Activated CD4-positive, alpha-beta T cell treated with anti-CD3 and anti-CD28 coated beads for 36 hours (primary cell): ENCODE measurements at places on chromosomes 12 and 14. TPM values are rescaled to one million over a fixed set of nuclear protein-coding genes. Genes with fewer than 3 reads are reported as not detected.

The IGF1 gene
- not detected for total RNA-seq

The NANOG gene
- total RNA-seq: not detected

- DNase-seq: no peak
Measured at GRCh38 chr12:25682421-25682820, 129.3 kb upstream of the LMNTD1 start.

DNA sequence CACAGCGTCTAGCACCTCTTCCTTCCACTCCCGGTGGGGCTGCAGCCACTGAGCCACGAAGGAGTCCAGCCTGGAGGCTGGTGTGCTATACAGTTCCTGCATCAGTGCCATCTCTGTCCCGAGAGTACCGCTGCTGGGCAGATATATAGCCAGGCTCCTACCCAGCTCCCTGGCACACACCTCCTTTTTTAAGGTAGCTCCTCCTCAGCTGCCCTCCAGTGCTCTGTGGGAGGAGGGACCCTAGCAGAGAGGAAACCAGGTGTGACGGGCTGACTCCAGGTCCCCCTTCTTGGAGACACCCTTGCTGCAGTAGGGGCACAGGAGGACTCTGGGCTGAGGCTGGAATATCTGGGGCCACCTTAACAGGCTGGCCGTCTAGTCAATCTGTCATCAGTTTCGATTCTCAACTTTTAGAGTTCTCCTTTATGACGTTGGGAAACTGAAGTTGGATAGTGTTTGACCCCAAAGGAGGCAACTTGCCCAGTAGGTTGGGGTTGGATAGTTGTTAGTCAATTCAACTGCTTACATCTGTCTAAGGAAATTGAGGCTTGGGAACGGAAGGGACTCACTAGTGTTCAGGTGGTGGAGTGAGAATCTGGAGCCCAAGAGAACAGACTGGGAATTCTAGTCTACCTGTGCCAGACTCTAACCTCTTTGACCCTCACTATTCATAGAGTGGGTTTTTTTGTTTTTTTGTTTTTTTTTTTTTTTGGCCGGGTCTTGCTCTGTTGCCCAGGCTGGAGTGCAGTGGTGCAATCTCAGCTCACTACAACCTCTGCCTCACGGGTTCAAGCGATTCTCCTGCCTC, at the start of gene OASL:
Gene OASL (minus strand): TSS at position 386 of the 808 bp plus-strand sequence. CDS start 275 bp downstream, at position 111.
- peak; percentile 72 for DNase-seq

- DNase-seq: no peak
Measured at GRCh38 chr14:74704656-74705055, 8.2 kb downstream of the AREL1 start.

DNA sequence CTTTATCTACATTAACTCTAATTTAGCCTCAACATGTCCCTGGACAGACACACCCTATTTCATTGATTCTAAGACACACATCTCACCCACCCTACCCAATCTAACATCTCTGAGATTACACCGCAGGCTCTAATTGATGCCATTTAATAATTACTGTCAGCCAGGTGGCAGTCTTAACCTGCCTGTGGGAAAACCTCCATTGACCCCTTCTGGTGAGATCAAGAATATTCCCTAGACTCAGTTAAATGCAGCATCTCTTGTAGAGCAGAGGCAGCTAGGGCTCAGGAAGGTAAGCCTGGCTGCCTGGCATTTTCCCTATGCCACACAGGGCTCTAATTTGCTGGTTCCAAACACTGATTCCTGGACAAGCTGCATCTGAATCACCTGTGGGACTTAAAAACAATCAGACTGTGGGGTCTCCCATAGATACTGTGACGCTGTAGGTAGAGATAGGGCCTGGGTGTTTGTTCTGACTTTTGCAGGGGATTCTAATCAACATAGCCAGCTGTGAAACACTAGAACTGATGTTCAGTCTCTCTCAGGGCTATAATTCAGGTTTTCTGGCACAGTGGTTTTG, 14.3 kb downstream of the MCRS1 start:
- no peak for DNase-seq

GRCh38 chr12:112950701-112951100, 12.4 kb downstream of the OAS3 start:
- no peak for DNase-seq

GRCh38 chr14:67446371-67447032, 34.5 kb upstream of the PLEK2 start:
- DNase-seq: no peak
